ENCODE measurements at places on chromosomes 16 and 17.

DNA sequence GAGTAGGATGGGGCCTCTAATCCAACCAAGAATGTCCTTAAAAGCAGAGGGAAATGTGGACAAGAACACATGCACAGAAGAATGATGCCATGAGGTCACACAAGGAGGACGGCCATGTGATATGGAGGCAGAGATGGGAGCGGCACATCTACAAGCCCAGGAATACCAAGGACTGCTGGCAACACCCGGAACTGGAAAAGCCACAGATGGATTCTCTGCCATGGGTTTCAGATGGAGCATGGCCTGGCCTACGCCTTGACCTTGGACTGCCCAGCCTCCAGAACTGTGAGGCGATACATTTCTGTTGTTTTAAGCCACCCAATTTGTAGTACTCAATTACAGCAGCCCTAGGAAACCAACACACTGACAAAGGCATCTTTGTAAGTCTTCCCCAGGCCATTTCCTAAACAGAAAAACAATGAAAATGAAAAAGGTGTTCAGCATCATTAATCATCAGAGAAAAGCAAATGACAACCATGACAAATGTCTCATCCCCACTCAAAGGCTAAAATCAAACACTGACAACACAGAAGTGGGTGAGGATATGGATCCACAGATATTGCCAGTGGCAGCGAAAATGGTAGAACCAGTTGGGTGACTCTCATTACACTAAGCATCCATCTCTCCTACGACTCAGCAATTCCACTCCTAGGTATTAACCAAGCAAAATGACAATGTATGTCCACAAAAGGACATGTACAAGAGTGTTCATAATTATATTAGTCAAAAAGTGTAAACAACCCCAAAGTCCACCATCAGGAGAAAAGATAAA, 76.9 kb upstream of the CNEP1R1 start:
- no peak for DNase-seq

- no peak for DNase-seq
These were observed 127.3 kb upstream of the NUDT7 start for GRCh38 chr16:77594799-77595596.

DNA sequence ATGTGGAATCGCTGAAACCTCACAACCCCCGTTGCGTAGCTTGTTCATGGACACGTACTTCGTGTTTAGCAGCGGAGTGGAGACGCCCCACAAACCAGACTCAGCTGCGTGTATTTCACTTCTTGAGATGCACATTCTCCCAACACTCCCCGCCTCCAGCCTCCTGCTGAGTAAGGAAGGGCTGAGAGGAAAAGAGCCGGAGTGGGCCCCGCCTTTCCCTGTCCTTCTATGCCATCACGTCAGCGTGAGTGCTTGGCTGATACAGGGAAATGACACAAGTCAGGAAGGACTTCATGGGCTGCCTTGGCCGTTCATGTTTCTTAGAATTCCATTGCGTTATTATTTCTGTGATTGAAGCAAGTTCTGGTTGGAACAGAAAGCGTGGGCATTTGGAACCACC, 68.6 kb upstream of the CBX4 start:
- DNase-seq, result no peak

- no peak for DNase-seq
These were observed 53.2 kb downstream of the SLC39A11 start for GRCh38 chr17:73039282-73039681.

DNA sequence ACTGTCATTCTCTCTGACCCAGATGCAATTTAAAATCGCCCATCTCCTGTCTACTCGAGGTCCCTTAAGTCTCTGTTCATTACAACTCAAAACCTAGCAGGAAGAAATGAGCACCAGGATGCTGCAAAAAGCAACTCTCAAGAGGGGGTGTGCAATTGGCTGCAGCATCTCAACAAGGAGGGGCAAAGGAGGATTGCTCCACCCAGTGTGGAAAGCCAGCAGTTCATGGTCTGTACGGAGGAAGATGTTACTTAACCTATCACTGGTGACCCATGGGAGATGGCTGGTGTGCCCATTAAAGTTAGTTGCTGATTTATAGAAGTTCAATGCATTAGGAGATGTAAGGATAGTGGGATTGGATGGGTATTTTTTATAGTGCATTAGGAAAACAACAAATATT, 147.4 kb downstream of the CDK5R1 start:
- DNase-seq, result no peak

GRCh38 chr16:66231452-66232160, 134.9 kb upstream of the CDH5 start:
- no peak for DNase-seq

- no peak for DNase-seq
These were observed 5.0 kb downstream of the ENGASE start for GRCh38 chr17:79079421-79080200.

DNA sequence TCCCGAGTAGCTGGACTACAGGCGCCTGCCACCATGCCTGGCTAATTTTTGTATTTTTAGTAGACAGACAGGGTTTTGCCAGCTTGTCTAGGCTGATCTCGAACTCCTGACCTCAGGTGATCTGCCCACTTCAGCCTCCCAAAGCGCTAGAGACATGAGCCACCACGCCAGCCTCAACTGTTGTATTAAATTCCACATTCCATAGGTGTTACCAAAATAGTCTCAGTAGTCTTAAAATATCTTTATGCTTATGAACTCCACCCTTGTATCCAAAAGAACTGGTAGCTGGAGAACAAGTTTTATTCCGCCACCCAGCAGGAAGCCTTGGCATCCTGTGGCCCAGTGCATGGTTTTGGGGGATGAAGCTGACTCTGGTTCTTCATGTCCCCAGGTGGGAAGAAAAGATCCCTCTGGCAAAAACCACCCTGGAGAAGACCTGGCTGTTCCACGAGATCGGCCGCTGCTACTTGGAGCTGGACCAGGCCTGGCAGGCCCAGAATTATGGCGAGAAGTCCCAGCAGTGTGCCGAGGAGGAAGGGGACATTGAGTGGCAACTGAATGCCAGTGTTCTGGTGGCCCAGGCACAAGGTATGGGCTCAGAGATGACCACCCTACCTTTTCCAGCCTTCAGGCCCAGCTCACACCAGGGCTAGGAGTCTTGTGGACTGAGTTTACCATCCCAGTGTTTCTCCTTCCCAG, 17.7 kb upstream of the CNP start:
- DNase-seq, result no peak

DNA sequence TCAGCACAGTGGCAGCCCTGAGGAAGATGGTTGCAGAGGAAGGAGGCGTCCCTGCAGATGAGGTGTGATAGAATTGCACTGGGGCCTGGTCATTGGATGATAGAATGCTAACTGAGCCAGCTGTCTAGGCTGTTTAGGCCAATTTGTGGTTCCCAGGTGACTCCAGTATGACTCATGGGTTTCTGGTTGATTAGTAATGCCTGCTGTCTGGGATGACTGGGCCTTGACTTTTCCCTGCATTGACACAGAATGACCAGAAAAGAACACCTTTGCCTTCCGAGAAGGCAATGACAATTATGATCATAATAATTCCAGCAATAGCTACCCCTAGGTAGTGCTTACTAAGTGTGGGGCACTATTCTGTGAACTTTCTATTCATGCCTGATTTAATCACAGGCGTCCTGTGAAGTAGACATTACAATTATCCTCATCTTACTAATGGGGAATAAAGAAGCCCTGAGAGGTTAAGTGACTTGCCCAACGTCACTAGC, 31.5 kb downstream of the USP43 start:
- no peak for DNase-seq

GRCh38 chr16:55976815-55977214, 101.6 kb upstream of the CES5A start:
- no peak for DNase-seq

DNA sequence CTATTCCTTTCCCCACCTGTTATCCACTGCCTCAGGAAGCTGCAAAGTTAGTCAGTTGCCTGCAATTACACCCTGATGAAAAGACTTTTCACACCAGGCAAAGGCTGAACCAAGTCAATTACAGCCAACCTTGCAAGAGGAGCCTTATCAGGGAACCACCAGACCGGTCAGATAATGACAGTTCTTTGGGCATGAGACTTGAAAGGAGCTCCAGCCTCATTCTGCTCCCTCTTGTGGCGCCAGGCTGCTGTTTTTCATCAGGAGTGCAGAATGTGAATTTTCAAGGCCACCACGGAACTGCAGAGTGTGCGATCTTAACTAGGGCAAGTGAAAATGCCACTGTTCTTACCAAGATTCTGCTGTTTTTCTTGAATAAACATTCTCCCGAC, 22.5 kb downstream of the DNAI2 start:
- no peak for DNase-seq

GRCh38 chr16:24771779-24772157, 42.3 kb downstream of the TNRC6A start:
- no peak for DNase-seq

DNA sequence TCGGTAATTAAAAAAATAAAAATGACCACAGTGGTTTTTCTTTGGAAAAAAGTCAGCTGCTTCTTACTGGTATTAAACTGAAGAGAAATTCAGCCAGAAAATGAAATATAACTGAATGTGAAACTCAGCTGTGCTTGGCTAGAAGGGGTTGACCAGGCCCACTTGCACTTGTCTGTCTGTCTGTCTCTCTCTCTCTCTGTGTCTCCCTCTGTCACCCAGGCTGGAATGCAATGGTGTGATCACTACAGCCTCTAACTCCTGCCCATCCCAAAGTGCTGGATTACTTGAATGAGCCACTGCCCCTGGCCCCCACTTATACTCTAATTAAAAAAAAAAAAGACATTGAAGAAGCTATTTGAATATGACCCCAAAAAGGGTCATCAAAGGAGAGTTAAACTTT, 17.3 kb upstream of the AKAP1 start:
- DNase-seq, result no peak

GRCh38 chr17:38441429-38442061, 13.3 kb downstream of the ARHGAP23 start:
- DNase-seq, result no peak

DNA sequence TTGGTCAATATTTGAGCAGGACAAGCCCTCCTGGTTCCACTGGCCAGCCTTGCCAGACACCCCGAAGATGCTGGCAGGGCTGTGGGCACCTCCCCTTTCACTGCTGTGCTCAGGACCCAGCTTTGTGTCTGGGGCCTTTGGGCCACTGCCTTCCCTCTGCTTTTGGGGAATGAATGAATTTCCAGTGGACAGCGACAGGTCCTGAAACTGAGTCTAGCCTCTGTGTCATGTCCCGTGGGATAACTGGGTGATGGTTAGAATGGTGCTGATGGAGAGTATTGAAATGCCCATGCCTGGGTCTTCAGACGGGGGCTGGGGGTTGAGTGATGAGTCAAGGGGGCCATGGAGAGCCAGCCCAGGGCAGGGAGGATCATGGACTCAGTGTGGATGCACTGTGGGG, 135.8 kb downstream of the FOXL1 start:
- DNase-seq, result no peak

GRCh38 chr16:4520913-4521312, 17.7 kb downstream of the CDIP1 start:
- DNase-seq, result no peak

- no peak for DNase-seq
These were observed 87.3 kb upstream of the CORO6 start for GRCh38 chr17:29709866-29710519.

DNA sequence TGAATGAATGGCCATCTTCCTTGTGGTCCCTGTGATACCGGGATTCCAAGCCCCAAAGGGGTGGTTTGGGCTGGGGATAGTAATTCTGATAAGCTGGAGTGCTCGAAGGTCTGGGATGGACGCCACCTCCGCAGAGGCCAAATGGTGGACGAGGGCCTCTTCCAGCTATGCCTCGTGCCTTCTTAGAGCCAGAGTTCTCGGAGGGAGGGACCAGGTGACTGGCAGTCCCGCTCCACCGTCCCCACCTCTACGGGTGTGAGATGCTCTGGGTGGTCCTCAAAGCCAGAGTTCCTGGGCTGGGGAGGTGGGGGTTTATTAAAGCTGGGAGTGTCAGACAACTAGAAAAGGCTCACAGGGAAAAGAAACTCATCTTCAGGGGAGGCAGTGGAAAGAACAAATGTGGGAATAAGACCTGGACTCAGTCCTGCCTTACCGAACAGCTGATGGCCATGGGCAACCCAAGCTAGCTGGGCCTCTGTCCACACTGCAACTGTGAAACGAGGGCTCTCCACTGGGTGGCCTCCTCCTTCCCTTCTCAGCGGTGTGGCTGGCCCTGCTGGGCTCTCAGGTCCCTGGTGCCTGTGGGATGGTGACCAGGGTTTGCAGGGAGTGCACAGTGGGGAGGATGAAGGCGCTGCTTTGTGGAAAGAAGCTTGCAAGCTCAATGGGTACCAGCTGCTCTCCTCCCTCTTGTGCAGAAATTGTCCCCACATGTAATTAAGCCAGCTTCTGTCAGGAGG, 75.2 kb downstream of the N4BP1 start:
- no peak for DNase-seq

DNA sequence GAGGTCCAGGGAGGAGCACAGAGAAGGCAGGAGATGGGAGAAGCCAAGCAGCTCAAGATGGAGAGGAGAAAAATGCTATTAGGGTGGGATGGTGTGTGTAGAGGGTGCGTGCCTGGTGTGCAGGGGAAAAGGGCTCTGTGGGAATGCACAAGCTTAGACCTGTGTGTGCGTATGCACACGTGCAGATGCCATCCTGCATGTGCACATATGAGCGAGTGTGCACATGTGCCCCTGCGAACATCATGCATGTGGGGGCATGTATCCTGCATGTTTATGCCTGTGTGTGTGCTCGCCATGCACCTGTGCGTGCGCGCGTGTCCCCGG, 438 bp upstream of the KCNJ12 start:
- DNase-seq, result no peak

- DNase-seq, result no peak
These were observed 14.8 kb upstream of the GRIN2A start for GRCh38 chr16:10196999-10197398.

DNA sequence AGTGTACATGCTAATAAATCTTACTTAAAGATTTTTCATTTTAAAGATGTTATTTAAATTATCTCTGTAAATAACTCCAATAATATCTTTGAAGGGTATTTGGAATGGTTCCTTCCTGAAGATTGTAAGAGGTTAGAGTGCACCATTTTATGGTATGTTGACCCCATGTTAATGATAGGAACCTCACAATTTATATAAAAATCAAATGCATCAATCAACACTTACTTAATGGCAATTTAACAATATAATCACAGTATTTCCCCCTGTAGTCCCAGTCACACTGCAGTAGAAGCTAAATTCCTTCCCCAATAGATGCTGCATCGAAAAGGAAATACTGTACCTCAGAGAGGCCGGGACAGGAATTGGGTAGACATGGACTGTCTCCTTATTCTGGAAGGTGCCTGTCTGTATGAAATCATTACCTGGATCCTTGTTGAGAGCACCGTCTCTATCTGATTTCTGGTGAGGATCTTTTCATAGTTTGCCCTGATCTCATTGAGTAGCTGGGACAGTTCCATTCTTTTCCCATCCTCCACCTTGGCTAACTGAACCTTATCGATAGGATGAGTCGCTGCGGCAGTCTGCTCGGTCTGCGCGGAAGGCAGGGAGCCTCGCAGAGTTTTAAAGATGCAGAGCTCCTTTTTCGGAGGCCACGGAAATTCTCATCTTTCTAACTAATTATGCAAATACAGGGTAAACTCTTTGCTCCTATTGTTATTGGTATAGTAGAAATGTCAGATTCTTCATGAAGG, at the start of gene KRT222:
TSS of gene KRT222 (minus strand) at position 596 of the 752 bp plus-strand sequence. CDS start at position 518, 78 bp downstream.
- DNase-seq, result no peak

GRCh38 chr16:57748596-57748995, 13.0 kb downstream of the KATNB1 start:
- no peak for DNase-seq

GRCh38 chr16:10889855-10890254, 12.9 kb downstream of the CIITA start:
- no peak for DNase-seq

All from stimulated activated CD4-positive, alpha-beta T cell treated with anti-CD3 and anti-CD28 coated beads, TNF-alpha, amount 100 ng/mL, for 1 hour (primary cell).